ENCODE measurements at places on chromosomes 6 and 20.

- no peak for DNase-seq
Measured at GRCh38 chr20:40582531-40582930, 106.5 kb downstream of the MAFB start.

- DNase-seq: no peak
Measured at GRCh38 chr6:154548130-154548830, 37.8 kb upstream of the CNKSR3 start.

DNA sequence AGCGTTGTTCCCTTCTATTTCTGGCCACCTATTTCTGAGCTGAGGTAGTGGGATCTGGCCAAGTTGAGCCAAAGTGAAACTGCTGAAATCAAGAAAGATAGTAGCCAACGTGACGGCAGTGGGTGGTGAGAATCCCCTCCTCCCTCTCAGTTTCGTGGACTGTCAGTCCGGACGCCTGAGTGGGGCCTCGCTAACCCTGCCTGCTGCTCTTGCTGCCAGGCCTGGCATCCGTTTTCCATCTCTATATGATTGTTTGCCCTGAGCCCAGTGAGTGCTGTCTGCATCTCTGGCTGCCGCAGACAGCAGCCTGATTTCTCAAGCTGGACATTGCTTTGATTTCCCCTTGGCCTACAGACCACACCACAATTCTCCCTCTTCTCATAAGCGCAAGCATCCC, 23.5 kb upstream of the PAX1 start:
- no peak for DNase-seq

GRCh38 chr6:69816569-69816968, 19.8 kb upstream of the LMBRD1 start:
- DNase-seq: no peak

- DNase-seq: no peak
Measured at GRCh38 chr20:50854506-50855249, 59.8 kb downstream of the BCAS4 start.

DNA sequence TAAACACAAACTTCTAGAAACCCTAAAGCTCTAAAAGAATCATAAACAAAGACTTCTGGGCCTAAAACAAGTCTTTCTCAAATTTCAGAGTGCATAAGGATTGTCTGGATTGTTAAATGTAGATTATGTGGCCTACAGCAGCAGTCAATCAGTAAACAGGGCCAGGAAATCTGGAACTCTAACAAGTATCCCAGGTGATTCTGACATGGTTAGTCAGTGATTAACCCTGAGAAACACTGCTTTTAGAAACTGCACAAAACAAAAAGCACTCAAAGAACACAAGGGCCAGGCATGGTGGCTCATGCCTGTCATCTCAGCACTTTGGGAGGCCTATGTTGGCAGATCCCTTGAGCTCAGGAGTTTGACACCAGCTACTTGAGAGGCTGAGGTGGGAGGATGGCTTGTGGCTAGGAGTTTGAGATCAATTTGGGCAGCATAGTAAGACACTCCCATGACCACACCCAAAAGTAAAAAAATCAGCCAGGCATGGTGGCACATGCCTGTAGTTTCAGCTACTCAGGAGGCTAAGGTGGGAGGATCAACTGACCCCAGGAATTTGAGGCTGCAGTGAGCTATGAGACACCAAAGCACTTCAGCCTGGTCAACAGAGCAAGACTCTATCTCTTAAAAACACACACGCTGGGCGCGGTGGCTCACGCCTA, 5.9 kb downstream of the MED20 start:
- no peak for DNase-seq

GRCh38 chr6:142700671-142701312, 244.2 kb downstream of the HIVEP2 start:
- no peak for DNase-seq

GRCh38 chr20:58555078-58555765, 40.0 kb upstream of the APCDD1L start:
- DNase-seq: no peak

DNA sequence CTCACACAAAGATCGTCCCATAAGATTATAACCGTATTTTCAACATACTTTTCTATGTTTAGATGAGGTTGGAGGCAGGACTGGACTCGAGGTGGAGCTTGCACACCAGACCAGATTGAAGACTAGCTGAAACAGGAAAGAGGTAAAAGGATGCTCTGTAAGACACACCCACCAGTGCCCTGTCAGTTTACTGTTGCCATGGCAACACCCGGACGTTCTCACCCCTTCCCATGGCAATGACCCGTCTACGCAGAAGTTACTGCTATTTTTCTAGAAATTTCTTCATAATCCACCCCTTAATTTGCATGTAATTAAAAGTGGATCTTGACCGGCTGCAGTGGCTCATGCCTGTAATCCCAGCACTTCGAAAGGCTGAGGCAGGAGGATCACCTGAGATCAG, 13.6 kb upstream of the SRSF6 start:
- no peak for DNase-seq

- no peak for DNase-seq
Measured at GRCh38 chr20:45538209-45538799, 978 bp downstream of the WFDC6 start.

GRCh38 chr6:155123520-155123919, 128.4 kb downstream of the TIAM2 start:
- no peak for DNase-seq

DNA sequence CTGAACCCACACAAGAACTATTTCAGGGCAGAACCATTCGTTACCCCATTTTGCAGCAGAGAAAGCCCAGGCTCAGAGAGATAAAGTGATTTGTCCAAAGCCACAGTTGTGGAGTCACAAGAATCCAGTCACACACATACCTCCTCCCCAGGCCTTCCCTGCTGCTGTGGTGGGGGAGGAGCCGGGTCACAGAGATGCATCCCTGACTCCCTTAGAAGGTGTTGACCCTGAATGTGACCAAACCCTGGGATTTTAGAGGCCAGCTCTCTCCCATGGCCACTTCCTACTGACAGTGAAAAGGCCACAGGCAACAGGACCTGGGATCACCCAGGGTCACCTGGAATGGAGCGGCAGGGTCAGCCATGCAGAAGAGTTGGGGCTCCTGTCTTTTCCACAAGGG, 48.6 kb downstream of the CHMP4B start:
- no peak for DNase-seq

GRCh38 chr6:42028234-42029061, 21.9 kb upstream of the TAF8 start:
- no peak for DNase-seq

DNA sequence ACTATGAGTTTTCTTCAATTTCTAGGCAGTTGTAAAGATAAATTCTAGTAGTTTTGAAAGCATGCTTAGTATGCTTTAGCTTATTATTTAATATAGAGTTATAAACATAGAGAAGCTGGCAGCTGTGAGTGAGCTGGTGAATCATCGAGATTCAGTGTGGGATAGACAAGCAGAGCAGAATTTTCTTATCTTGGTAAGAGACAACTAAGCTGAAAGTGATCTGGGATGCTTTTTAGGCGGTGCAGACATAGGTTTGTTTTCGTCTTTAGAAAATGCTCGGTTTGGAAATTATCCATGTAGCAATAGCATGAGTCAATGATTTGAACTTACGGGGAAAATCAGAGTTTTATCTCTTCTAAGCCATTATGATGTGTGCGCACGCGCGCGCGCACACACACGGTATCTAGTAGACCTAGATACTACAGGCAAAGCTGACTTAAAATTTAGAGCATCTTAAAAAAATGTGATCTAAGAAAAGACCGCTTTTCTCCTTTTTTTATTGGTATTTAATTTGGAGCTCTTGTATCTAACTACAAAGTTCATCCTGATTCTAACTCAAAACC, 128.3 kb upstream of the MAP3K7 start:
- DNase-seq: no peak

GRCh38 chr6:163147994-163148393, 266.5 kb upstream of the QKI start:
- DNase-seq: no peak

Data from effector CD8-positive, alpha-beta T cell (primary cell).